ENCODE measurements at places on chromosomes 2 and 18.

- DNase-seq = no peak
Measured at GRCh38 chr18:64099244-64099643, 49.6 kb downstream of the LINC00305 start.

GRCh38 chr2:72993147-72993932, 76.0 kb downstream of the EMX1 start:
- peak; percentile 63 for DNase-seq

GRCh38 chr2:136255127-136255526, 137.2 kb upstream of the CXCR4 start:
- DNase-seq = no peak

DNA sequence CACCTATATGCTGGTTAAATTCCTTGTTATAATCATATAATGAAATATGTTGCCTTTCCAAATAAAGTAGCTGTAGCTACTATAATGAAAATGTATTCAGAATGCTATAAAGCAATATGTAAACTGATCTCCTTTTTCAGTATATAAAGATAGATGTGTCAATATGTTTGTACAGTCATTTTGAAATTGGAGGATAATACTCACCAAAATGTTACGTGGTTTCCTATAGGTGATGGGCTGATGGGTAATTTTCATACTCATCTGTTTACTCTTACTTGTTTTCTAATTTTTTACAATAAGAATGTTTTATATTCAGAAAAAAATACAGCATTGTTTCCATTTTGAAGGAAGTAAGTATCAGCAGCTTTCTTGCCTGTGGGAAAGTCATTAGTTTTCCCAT, 70.2 kb downstream of the PRKRA start:
- DNase-seq = no peak

GRCh38 chr2:152493945-152494528, 159.1 kb downstream of the FMNL2 start:
- DNase-seq = no peak
